ENCODE measurements at places on chromosomes 1 and 21.

DNA sequence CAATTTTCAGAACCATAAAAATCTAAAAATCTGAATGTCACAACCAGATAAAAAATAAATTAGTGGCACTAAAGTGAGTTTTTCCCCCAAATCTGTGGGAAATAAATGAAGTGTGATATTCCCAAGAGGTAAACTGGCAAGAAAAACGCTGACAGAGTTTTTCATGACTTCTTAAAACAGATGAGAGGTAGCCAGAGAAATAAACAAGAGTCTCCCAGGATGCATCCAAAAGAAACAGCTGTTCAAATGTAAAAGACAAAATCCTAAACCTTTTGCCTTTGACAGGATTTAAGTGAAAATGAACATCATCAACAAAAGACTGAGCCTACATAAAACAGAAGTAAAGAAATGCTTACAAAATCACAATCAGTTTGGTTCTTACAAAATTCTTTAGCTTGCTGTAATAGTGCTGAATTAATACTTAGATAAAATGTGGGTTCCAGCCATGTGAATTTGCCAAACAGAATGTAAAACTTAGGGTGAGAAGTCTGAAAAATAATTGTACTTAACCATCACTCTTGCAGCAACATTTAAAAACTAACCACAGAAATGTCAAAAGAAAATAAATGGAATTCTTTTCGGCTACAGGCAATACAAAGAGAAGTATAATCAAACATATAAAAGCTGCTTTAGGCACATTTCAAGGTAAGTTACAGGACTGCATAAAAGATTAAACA is 133.6 kb downstream of the EIF4G3 start:
- DNase-seq: no peak

GRCh38 chr1:230636575-230637148 is 5.6 kb upstream of the COG2 start:
- DNase-seq: no peak

- DNase-seq: no peak
Observed at GRCh38 chr1:43938892-43939587, 5.4 kb downstream of the ARTN start.

- DNase-seq: no peak
Observed at GRCh38 chr21:25640202-25640942, 1.3 kb downstream of the JAM2 start.

Measured in activated effector memory CD4-positive, alpha-beta T cell treated with anti-CD3 and anti-CD28 coated beads, Interleukin-2, amount 50 U/mL, for 16 hours (primary cell).